Right ventricle myocardium inferior (tissue), 1 donor: ENCODE measurements at places on chromosomes 1 and 21. TPM values are rescaled to one million over a fixed set of nuclear protein-coding genes. Genes with fewer than 3 reads are reported as not detected.
A peak's percentile ranks its signal among the peaks of the same experiment; 100 is the strongest.

- DNase-seq = no peak
Measured at GRCh38 chr1:225413708-225414375, 14.0 kb downstream of the LBR start.

- DNase-seq = no peak
Measured at GRCh38 chr21:36700971-36701755, 2.2 kb downstream of the SIM2 start.

The OR2T2 gene
- total RNA-seq = not detected

- peak; percentile 52 for DNase-seq
Measured at GRCh38 chr1:119968068-119968492, 71.8 kb upstream of the ADAM30 start.

DNA sequence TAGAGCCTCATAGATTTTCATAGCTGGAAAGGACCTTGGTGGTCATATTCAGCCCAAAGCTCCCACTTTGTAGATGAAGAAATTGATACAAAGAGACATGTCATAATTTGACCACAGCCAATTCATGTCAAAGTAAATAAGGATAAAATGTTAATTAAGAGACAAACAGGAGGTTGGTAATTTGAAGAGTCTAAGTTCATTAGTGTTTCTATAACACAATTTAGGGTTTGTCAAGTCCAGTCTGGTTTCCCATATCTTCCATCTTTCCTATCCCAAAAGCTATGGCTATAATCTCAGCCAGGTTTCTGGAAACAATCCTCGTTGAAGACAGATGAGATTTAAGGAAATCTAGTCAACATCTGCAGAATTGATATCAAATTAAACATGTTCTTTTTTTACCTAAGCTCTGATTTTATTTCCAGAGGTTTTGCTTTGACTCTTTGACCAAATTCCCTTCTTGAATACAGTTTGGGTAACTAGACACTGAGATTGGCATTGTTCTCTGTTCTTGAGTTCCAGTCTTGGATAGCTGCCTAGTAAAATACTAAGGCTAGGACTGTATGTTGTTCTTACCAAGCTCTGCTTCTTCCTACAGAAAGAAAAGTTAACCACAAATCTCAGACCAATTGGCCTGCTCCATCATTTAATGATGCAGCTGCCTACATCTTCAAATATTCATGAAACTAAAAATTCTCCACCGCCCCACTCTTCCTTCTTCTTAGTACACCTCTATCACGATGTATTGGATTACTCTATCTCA lies 62.0 kb downstream of the SLC44A5 start:
- no peak for DNase-seq

The KCNA3 gene
- 0.38 TPM for total RNA-seq

DNA sequence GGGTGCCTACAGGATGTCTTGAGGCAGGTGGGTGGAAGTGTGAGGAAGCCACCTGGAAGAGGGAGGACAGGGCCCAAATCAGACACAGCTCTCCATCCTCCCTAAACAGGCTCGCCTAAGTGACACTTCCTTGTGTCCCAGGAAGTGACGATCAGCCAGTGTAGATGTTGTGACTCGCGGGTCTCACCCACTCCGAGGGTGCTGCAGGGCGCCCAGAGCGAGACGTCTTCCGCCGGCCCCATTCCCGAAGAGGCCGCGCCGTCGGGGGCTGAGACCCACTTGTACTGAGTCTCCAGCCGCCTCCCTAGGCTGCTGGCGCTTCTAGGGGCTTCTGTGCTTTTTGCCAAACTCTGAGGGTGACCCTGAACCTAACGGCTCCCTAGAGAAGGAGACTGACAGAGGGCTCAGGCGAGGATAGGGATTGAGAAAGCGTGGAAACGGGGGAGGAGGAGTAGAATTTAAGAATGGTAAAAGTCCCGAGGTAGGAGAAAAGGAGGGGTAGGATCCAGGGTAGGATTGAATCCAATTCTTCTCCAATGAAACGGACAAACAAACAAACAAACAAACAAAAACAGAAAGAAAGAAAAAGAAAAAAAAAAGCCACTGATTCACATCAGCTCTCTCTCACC lies 543 bp upstream of the MARK1 start:
- DNase-seq = peak; percentile 71

GRCh38 chr1:92784639-92785500 lies at the start of gene EVI5:
Gene EVI5, minus strand, starts transcription at chr1:92785108. Its CDS starts 48,562 bp downstream, at chr1:92736546.
- peak; percentile 98 for DNase-seq

GRCh38 chr1:88922214-88922613 lies 30.8 kb upstream of the GTF2B start:
- DNase-seq = no peak

The COL11A1 gene
- total RNA-seq = not detected

DNA sequence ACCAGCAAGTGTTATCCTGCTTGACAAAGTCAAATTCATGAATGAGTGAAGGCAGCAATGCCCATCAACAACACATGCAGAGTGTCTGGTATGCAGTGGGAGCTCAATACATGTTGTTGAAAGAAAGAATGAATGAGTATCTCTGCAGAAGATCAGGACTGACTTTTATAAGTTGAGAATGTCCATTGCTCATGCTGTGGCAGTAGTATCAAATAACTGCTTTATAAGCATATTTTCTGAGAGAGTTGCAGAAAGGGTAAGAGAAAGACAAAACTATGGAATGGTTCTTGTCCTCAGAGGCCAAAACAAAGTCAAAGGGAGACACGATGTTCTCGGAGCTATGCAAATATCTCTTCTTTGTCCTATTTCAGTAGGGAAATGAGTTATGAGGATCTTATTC lies 288.7 kb downstream of the LMX1A start:
- no peak for DNase-seq

- no peak for DNase-seq
Measured at GRCh38 chr1:240217403-240217802, 125.7 kb downstream of the FMN2 start.

- DNase-seq = no peak
Measured at GRCh38 chr1:240811256-240811655, 199.3 kb upstream of the GREM2 start.

DNA sequence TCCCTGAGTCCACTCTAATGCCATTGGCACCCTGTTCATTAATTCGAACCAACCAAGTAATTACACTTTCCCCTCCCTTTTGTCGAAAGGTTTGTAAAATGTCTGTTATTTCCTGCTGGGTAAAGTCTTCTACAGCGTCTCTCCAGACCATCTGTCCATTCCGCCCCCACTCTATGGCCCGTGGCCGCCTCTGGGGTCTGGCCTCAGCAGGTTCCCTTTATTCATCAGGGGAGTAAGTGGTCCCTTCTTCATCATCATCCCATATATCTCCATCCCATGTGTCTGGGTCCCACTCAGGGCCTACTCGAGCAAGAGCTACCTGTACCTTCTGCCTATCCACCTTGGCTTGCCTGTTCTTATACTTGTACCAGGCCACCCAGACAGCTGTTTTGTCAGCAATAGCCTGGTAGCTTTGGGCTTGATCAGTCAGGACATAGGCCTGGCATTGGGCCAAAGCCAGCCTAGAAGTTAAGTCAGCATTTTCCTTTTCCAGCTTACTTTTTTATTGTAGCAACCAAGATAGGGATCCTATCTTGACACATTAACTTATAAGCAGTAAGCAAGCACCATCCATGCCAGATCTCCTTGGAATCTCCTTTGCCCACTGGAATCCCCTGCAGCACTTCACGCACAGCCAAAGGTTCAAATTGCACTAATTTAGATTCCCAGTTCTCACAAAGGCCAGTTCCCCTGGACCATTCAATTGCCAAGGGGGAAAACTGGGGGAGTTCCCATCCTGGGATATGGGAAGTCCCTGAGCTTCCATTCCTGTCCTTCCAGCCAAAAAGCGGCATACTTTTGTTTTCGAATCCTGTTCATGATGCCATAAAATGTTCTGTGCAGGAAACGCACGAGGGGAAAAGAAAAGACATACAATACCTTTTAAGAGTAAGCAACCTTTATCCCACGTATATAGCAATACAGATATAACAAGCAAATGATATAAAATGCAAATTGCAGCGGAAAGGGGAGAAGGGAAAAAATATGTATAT lies 6.6 kb upstream of the STUM start:
- no peak for DNase-seq

DNA sequence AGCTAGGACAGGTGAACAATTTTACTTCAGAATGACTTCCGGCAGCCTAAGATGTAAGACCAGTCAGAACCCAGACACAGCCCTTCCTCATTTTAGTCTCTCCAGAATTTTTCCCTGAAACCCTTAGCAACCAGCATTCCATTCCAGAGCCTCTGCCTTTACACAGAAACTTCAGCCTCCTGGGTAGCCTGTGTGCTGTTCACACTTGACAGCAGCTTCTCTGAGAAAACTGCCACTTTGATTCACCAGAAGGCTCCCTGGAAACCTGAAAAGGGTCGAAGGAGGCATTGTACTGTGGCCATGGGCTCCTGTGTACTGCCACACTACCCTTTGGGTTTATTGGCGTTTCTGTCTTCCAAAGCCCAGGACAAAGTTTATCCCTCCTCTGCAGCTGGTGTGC lies 17.4 kb downstream of the HYI start:
- no peak for DNase-seq

The S100A11 gene
- 92.0 TPM for total RNA-seq

The TRPM2 gene
- total RNA-seq = 2.7 TPM

DNA sequence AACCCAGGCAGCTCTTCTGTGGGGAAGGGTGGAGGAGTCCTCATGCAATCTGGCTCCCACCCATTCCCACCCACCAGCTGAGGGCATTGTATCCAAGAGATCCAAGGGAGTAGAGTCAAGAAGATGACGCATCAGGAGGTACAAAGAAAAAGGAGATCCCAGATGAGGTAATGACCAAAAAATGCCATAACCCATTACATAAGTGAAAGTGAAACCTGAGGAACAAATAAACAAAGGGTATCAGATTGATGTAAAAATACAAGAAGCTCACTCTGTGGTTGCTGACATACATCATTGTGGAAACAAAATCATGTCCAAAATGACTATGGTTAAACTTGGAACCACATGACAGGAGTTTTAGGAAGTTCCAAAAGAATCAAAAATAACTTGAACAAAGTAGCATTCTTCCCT lies 42.5 kb downstream of the CCN1 start:
- DNase-seq = no peak

The ZMYND12 gene
- total RNA-seq = 1.4 TPM

The ETS2 gene
- 51.5 TPM for total RNA-seq

GRCh38 chr21:43956019-43956669 lies 56.0 kb upstream of the TRAPPC10 start:
- DNase-seq = no peak

DNA sequence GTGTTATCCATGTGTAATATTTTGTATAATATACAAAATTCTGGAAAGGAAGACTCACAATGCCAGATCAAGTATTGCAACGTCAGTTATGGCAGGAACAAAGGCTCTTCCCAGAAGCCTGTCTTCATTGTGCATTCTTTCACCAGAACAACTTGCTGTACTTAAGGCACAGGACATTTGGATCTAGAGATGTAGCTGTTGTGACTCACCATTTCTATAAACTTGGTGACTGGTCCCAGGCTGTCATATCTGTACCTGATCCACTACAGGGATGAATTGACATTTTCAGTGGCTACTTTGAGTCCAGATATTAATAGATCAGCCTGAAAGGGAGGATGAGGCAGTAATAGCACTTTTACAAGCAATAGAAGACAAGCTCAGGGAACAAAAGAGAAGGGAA lies 299.8 kb downstream of the DISC1 start:
- no peak for DNase-seq

GRCh38 chr1:182380199-182380598 lies 11.4 kb downstream of the GLUL start:
- no peak for DNase-seq

The CLDN19 gene
- not detected for total RNA-seq

DNA sequence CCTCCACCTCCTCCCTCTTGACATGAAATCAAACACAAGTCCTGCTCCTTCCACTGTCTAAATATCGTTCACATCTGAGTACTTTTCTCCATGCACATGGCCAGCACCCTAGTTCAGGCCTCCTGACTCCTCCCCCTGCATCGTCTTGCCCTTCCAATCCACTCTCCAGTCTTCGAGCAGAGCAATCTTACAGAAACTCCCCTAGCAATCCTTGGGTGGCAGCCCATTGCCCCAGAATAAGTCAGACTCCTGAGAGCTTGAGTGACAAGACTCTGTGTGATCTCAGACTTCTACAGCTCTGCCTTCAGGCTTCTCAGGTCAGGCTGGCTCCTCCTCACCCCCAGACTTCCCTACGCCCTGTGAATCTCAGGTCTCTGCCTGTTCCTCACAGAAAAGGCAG lies 5.5 kb downstream of the SH2D2A start:
- DNase-seq = no peak

DNA sequence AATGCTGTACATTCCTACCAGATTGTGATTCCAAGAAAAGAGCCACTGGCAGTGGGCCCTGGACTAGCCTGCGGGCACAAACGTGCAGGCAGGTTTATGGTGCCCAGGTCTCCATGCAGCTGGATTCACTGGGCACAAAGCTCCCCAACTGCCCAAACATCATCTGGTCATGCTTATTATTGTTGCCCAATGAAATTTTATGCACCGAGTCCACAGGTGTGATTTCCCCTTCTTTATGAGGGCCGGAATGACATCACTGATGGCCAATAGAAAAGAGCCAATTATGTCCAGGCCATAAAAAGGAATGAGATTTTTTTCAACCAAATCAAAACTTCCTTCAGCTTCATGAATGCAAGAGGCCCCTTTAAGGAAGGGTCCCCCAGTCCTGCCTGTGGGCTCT lies 66.2 kb downstream of the ERI3 start:
- DNase-seq = no peak

DNA sequence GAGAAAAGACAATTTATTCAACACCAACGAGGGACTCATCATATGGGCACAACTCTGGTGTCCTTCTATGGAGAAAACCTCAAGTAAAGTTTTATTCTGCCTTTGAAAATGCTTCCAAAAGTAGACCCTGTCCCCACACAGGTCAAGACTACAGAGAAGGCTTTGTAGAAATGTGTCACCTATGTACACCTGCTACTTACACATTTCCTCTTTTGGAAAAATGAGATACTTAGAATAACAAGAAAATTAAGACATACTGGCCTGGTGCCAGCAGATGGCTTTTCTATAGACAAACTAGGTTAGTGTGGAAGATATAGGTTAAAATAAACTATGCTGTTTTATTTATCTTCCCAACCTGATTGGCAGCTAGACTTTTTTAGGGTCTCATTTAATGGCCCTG lies 13.6 kb downstream of the POGK start:
- DNase-seq = no peak

- DNase-seq = no peak
Measured at GRCh38 chr1:14142397-14143100, 442.6 kb downstream of the PRDM2 start.

DNA sequence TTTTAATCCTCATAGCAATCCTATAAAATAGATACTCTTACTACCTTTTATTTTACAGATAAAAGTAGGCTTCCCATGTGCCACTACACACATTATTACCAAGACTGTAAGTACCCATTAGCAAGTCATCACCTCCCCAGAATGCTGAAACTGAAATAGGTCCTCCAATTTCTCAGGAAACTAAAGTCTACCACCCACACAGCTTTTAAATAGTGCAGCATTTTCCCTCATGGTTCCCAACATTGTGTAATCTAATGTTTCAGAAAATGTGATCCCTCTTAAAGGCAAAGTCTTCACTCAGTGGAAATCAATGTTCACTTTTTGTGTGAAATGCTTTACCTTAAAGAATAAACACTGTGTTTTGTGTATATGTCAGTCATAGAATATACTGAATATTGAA lies 356.5 kb downstream of the GPATCH2 start:
- no peak for DNase-seq
